Mammary epithelial cell (primary cell): ENCODE measurements at places on chromosomes 2 and 18. TPM values are rescaled to one million over a fixed set of nuclear protein-coding genes. Genes with fewer than 3 reads are reported as not detected.

The SPC25 gene
- 2.3 and 13.2 TPM in 2 replicates for total RNA-seq

The SERPINB13 gene
- 4.8 and 12.4 TPM in 2 replicates for total RNA-seq

The TUBA4B gene
- not detected for total RNA-seq

The FTCDNL1 gene
- 0.14 and 1.0 TPM in 2 replicates for total RNA-seq

The RIT2 gene
- not detected in 2 replicates for total RNA-seq

The CPSF3 gene
- total RNA-seq, result 40.7 TPM

The REG1B gene
- not detected for total RNA-seq

The COPS9 gene
- 142 and 173 TPM in 2 replicates for total RNA-seq

The TNS1 gene
- 20.0 TPM for total RNA-seq

The CFAP65 gene
- 0.50 TPM for total RNA-seq

The NEB gene
- under 0.01 TPM for total RNA-seq

The UGT1A5 gene
- 0.99 TPM in 2 replicates for total RNA-seq

The DPYSL5 gene
- not detected in 2 replicates for total RNA-seq

The ANKRD62 gene
- total RNA-seq, result not detected

The PSMG2 gene
- 47.7 TPM for total RNA-seq

The PIEZO2 gene
- 1.3 TPM for total RNA-seq

The KANSL3 gene
- 36.2 TPM for total RNA-seq

The MSTN gene
- not detected in 2 replicates for total RNA-seq

The PKDCC gene
- total RNA-seq, result 0.17 TPM
